T-helper 9 cell (primary cell): ENCODE measurements at places on chromosomes 5 and 9.

DNA sequence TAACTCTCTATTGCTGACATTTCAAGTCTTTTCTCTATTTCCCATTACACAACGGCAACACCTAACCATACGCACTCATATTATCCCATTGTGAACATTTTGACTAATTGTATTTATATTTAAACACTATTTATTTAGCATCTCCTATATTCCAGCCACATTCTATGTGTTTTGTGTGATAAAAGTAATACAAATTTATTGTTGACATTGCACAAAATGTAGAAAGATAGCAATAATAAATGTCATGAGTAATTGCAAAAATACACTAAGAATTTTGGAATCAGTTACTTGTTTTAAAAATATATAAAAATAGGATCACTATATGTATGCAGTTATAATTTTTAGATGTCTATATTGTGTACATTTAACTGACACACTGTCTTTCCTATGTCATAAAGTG, 413.0 kb upstream of the PTPRD start:
- DNase-seq, result no peak

DNA sequence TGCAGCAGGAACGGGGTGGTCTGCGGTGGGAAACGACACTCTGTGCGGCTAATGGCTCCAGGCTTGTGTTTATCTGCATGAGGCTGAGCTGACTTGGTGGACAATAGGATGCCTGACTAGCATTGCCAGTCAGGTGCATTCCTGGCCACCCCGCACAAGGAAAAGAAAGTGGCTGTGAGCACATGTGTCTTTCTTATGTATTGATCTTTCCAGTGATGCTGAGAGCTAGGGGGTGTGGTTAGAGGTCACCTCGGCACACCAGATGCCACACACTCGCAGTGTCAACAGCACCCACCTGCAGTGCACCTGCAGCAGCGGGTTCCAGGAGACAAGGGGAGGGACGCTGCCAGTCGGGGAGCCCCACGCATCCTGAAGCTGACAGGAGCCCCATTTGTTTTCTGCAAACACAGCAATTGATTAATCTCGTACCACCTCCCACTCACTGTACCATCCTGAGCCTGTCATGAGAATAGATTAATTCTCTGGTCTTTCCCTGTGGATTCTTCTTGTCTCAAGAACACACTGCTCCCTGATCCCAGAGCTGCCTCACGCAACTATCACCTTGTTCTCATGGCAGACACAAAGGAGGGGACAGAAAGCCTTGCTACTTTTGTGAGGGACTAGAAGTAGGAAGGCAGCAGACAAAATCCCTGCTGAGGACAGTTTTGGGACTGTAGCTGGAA, 251.7 kb upstream of the WWC1 start:
- no peak for DNase-seq

DNA sequence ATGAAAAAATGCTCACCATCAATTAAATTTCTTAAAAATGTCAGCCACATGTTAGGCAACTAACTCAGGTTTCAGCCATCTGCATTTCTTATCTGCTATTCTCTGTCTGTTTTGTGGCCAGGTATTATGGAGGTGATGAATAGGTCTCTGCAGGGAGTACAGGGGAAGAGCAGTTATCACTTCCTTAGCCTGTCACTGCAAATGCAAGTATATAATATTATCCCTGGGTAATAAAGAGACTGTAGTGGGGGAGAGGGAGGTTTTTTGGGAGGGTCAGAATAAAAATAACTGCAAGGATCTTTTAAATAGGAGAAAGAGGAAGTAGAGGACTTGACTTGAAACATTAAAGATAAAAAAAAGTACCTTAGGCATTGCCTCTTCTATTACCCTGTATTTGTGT, 49.6 kb upstream of the PTGER4 start:
- no peak for DNase-seq

DNA sequence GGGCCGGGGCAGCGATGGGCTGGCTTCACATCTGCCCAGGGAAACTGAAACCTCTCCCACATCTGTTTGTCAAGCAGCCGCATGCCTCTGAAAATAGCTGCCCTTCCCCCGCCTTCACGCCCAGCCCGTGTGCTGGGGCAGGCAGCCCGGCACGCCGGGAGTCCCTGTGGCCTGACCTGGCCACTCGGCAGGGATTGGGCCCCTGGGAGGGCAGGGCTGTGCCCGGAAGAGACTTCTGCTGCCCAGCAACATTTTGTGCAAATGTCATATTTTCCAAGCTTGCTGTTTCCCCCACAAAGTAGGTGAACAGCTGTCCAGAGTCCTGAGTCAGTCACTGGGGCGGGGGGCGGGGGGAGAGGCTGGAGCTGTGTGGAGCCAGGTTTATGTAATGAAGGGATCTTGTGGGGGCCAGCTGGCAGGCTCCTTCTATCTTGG, 8.2 kb downstream of the COL27A1 start:
- DNase-seq, result no peak

- DNase-seq, result no peak
Observed at GRCh38 chr5:19987612-19988361, at the start of gene CDH18. TSS of gene CDH18 (minus strand) at chr5:19988200. CDS start at chr5:19838986, 149,214 bp downstream.
